SHP77 (cell line): ENCODE measurements at places on chromosomes 5 and 9.
A peak's percentile ranks its signal among the peaks of the same experiment; 100 is the strongest.

DNA sequence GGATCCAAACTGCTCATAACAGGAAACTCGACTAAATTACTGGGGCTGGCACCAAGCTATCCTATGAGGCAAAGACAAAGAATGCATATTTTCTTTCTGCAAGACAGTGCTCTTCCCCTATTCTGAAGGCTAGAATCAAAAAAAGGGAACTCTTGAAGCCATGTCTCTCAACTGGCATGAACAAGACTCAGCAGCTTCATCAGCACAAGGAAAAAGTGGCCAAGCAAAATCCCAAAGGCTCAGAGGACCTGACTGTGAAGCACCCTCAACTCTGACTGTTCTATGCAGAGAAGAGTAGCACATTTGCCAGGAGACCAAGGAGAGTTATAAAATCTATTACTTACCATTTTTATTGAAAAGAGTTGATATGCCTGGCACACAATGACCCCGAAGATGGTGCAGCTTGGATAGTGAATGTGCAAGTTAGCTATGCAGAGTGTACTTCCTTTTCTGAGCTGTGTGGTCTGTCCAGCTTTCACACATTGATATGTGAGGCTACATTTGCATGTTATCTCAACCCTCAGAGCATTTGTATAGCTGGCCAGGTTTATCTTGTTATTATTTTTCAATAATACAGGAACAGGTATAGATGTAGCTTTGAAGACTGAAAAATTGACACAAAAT is 51.0 kb upstream of the FYB1 start:
- DNase-seq = no peak

DNA sequence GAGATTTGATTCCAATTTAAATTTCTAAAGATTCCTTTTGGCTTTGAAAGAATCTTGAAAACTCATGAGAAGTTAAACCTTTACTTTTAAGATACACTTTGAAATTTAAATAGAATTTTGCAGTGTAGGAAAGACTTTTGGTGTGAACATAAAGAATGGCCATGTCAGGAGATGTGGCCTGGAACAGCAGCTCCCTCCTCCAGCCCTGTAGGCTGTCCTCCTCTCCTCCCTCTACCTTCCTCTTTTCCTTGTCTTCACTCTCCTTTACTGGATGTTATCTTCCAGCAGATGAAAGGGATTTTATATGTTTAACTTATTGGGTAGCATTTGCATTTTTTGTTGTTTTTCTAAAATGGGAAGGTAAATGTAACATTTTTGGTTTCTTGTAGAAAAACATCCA is 18.9 kb downstream of the ASPN start:
- DNase-seq = no peak

GRCh38 chr9:124040935-124041816 is 29.6 kb downstream of the LHX2 start:
- no peak for DNase-seq

DNA sequence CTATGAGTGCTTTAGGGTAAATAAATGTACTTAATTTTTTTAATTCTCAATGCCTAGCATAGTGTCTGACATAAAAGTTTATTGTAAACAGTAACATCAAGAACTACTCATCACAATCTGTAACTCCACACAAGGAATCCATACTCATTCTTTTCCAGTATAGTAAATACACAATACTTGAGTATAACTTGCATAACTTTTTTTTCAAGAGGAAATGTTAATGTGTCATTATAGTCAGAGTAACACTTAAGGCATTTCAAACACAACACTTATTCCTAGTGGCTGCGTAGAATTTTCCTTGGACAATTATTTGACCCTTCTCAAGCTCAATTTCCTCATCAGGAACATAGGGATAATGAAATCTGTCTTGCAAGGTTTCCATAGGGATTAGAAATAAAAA is 584.3 kb downstream of the CAAP1 start:
- DNase-seq = no peak

DNA sequence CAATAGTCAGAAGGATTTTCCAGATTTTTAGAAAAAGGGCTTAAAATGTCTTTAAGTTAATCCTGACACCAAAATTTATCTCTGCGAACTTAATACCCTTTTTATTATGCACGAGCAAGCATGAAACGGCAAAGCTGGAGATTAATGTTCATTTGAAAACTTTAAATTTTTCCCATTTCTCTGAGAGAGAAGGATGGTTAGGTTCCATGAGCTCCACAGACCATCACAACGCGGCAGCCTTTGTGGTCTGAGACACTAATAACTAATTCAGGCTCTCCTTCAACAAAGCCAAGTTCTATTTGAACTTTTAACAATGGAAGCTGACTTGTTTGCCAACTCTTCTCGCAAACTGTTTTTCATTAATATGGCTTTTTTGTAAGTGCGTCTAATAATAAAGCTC is 94.7 kb downstream of the MYO10 start:
- no peak for DNase-seq

DNA sequence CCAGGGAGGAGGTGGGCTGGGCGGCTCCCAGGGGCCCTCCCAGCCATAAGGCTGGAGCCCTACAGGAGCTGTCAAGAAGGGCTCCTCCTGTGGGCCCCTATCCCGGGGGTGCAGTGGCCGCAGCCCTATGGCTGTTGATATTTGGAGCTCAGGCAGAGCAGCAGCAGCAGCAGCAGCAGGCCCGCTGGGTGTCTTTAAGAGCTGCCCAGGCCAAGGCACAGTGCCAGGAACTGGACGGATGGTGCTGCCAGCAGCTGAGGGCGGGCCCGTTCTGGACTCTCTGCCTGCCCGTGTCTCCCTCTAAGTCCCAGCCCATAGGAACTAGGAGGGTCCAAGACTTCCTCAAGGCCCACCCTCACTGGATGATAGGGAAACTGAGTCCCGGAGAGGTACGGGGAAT is 3.6 kb downstream of the AK1 start:
- no peak for DNase-seq

GRCh38 chr9:96420468-96421219 is 2.5 kb upstream of the ZNF367 start:
- DNase-seq = no peak

DNA sequence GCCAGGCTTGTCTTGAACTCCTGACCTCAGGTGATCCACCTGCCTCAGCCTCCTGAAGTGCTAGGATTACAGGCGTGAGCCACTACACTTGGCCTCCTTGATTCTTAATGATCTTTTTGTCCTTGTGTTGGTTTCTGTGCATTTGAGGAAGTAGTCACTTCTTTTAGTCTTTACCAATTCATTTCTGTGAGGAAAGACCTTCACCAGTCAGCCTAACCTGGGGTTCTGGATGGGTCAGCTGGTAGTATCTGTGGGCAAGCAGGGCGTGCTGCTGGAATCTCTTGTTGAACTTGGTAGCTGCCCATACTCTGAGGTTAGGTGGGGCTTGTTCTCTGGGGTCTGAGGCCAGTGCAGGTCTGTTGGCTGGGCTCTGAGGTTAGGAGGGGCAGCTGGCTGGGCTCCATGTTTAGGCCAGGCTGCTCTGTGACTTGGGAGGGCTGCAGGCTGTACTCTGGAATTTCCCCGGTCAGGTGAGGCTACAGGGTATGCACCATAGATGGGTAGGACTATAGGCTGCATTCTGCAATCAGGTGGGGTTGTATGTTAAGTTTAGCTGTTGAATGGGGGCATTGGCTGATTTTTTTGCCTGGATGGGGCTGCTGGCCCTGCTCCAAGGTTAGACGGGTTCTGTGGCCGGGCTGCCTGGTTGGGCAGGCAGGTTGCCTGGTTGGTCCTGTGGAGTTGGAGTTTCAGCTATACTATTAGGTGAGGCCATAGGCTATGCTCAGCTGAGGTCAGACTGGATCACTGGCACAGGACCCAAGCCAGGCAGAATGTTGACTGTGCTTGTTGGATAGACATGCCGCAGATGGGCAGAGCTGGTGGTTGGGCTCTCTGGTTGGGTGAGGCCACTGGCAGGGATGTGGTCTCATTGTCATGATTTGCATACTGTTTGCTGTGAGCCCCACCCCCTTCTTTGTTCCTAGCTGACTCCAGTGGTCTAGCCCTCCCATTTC is 19.2 kb downstream of the UBAP1 start:
- DNase-seq = no peak

DNA sequence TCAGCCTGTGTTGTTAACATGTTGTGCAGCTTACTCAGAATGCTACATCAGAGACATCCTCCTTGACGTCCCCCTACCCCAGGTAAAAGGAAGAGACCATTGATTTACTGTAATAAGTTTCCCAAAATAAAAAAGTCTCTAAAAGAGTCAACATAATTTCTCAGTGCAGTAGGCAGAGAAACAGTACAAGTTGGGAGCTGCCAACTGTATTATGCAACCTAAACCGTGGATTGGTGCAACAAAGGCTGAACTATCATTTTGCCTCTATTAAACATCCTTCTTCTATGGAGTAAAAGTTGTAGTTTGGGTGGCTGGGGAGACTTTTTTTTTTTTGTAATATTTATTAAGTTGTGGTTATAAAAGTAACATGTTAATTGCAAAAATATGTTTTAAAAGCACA is 208.0 kb downstream of the NR3C1 start:
- DNase-seq = no peak

GRCh38 chr9:97853056-97853843 is at the start of gene FOXE1:
Gene FOXE1, plus strand, starts transcription at chr9:97853226. Its CDS starts 689 bp downstream, at chr9:97853915.
- DNase-seq = no peak

- no peak for DNase-seq
Measured at GRCh38 chr5:107074996-107075395, 595.7 kb downstream of the EFNA5 start.

DNA sequence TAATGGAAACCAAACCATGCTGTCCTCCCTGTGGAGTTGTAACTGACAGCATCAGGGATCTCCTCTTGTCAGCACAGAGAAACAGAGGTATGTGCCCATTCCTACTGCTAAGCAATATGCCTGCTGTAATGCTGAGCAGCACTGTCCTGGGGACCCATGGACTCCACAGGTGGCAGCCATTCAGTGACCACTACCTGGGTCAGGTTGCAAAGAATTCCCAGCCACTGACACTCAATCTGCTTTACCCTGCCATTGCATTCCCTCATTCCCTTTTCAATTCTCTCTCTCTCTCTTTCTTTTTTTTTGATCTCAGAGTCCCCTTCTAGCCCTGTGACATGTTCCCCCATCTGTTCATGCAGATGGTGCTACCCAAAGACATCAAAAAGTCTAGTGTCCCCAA is 104.1 kb downstream of the GABRB2 start:
- DNase-seq = no peak

- peak; percentile 66 for DNase-seq
Measured at GRCh38 chr5:16931334-16932110, 4.6 kb downstream of the MYO10 start.

DNA sequence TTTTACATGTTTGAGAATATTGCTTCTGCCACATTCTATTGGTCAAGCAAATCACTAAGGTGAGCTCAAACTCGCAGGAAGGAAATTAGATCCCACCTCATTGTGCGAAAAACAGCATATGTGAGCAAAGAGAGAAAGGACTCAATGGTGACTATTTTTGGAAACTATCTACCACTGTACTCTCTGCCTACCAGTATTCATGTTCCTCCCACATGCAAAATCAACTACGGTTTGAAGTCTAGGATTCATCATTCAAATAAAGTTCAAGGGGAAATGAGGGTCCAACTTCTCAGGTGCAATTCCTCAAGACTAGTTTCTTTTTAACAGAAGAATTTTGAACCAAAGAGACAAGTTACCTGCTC is 60.6 kb downstream of the FAM174A start:
- no peak for DNase-seq

DNA sequence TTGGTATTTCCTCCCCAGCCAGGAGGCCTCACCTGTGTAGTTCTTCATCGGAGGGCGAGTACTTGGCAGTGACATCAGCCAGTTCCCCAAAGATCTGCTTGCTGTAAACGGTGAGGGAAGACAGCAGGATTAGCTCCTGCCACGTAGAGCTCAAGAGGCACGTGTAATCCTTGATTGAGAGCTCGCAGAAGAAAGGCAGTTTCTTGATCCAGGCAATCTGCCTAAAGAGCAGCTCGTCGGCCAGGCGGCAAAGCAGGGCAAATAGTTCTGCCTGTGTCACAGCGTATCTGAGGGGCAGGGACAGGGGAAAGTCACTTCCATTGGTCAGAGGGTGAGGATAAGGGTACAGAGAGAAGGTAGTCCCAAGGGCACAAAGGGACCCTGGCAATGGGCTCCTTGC is 28.6 kb upstream of the NR5A1 start:
- no peak for DNase-seq

- no peak for DNase-seq
Measured at GRCh38 chr9:36078051-36078450, 41.3 kb downstream of the RECK start.

- DNase-seq = no peak
Measured at GRCh38 chr9:83919111-83919510, 2.1 kb downstream of the KIF27 start.

DNA sequence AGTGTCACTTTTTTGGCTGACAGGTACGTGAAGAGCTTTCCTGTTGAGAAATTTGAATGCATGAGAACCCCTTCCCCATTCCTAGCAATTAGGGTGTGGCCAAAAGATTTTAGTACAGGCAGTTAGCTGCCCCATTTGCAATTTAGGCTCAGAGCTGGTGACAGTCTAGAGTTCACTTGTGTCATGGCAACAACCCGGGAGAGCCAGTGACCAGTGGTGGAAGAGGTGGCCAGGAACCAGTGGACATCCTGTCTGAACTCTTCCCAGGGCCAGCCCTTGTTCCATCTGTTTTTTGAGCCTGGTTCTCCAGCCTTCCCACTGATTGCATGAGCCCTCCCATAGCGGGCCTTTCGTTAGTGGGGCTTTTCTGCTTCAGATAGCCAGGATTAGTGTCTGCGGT is 2.5 kb upstream of the NEUROG1 start:
- DNase-seq = no peak

DNA sequence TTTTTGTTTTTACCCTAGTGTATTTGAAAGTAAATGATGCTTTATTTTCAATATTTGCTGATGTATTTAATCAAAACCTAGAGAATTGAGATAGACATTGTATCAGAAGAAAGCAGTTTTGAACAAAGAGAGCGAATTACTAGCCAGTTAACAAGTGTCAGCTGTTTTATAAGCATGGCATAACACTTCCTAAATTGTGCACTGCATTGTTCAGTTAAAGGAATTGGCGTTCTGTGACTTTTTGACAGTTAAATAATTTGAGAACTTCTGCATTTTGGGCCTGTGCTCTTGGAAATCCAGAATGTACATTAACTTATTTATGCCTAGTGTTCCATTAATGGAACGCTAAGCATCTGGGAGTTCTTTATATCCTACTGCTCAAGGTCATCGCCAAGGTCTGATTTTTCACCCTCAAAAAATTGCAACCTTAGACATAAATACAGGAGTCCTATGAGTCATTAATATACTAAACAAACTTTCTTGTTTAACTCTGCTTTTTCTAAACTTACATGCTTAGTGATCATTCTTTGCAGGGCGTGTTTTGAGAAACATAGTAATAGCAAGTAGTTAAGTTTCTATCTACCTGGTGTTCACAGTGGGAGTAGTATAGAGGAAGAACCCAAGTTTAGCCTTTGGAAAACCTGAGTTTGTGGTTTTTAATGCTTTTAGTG is 31.1 kb downstream of the RASA1 start:
- DNase-seq = no peak

- no peak for DNase-seq
Measured at GRCh38 chr9:110180511-110181434, 27.2 kb downstream of the C9orf152 start.

GRCh38 chr5:32521481-32521880 is 63.9 kb upstream of the SUB1 start:
- DNase-seq = no peak

- no peak for DNase-seq
Measured at GRCh38 chr5:43005031-43005430, 35.1 kb downstream of the ANXA2R start.

GRCh38 chr9:74711341-74711740 is 176.4 kb downstream of the TRPM6 start:
- no peak for DNase-seq

GRCh38 chr5:129664336-129664937 is 83.5 kb upstream of the MINAR2 start:
- DNase-seq = peak; percentile 26
